HS-27A (cell line): ENCODE measurements at places on chromosomes 6 and 20.

- DNase-seq, result no peak
Measured at GRCh38 chr6:166600931-166601330, 14.5 kb upstream of the RAMACL start.

DNA sequence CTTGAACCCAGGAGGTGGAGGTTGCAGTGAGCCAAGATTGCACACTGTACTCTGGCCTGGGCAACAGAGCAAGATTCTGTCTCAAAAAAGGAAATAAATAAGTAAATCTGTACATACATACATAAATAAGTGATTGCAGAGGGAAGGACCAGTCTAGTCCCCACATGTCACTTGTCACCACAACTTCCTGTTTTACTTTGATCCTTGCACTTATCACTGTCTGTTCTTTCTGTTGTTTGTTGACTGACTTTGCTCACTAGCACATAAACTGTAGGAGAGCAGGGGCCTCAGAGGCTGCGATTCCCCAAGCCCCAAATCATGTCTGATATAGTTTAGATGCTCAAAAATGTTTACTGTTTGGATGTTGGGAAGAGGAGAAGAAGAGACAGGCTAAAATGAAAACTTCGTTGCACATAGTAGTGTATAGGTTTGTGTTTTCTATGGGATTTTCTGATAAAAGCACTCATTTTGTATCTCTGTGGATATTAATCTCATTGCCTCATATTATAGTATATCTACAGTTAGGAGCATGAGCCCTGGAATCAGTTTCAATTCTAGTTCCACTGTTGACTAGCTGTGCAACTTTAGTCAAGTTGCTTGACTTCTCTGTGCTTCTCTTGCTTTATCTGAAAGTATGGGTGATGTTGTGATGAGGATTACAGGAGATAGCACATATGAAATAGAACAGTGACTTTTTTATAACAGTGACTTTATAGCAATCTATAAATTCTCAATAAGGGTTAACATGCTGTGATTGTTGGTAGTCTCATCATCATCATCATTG, 165.0 kb downstream of the TBC1D7 start:
- no peak for DNase-seq

GRCh38 chr20:31866221-31866620, 4.1 kb downstream of the DUSP15 start:
- no peak for DNase-seq

GRCh38 chr20:24943731-24944130, 5.3 kb upstream of the CST7 start:
- DNase-seq, result no peak

- no peak for DNase-seq
Measured at GRCh38 chr6:37738216-37738615, 40.5 kb upstream of the MDGA1 start.

GRCh38 chr20:18754030-18754652, 59.4 kb upstream of the SCP2D1 start:
- DNase-seq, result no peak

DNA sequence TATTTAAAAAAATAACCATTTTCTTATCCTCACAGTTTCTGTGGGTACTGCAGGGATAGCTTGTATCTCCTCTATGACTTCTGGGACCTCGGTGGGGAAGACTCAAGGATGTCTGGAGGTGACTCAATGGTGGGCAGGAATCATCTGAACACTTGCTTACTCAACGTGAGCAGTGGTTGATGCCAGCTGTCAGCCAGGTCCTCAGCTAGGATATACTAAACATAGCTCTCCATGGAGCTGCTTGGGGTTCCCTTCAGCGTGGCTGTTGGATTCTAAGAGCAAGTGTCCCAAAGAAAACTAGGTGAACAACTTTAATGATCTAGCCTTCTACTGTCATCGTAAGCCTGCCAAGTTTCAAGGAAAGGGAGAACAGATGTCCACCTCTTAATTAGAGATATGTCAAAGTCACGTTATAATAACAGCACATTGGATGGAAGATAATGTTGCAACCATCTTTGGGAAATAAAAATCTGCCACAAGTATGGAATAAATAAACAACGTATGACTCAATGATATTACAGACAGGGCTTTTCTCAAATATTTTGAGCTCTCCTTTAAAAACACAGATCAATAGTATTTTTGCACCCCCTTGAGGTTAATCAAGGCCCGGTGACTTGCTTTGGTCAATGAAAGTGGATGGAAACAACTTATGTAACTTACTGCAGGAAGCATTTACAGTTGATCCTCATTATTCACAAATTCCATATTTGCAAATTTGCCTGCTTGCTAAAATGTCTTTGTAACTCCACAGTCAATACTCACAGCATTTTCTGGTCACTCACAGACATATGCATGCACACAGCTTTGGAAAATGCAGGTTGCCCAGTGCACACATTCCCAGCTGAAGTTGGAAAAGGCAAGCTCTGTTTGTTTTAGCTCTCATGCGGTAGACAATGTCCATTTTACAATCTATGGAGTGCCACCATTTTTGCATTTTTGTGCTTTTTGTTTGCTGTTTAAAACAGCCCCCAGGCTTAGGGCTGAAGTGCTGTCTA, 6.6 kb upstream of the HEBP2 start:
- DNase-seq, result no peak

- no peak for DNase-seq
Measured at GRCh38 chr6:138728662-138729061, 44.9 kb upstream of the CCDC28A start.

DNA sequence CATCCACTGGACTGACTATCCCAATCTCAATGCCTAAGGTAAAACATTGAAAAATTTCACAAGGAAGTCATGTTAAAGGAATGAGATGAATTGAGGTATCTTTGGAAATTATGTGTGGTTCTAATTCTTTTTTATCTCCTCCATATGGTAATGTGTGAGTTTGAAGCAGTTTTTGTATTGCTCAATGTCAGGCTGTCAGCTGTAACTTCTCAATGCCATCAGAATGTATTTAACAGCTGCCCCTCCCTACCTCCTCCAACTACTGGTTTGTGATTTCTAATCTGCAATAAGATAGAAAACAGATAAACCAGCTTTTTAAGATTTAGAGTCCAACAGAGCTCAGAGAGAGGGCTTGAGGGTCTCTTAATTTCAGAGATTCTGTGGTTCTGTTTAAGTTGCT, 1005.8 kb upstream of the ADGRB3 start:
- no peak for DNase-seq

DNA sequence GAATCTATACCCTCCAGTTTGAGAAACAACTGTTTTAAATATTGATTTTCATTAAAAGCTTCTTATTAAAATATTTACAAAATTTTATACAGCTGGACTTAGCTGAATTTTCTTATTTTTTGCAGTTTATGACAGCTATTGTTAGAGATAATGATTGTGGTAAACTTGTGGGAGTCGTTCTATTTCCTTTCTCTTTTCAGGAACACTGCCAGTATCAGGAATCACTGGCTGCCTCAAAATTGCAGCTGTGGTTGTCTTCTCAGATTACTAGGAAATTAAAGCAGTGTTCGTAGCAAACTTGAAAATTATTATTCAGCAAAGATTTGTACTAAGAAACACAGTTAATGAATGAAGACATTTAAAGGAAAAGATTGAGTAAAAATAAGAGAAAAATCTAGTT, 311.0 kb downstream of the CENPW start:
- DNase-seq, result no peak

- no peak for DNase-seq
Measured at GRCh38 chr6:161107779-161108730, 116.5 kb downstream of the MAP3K4 start.

DNA sequence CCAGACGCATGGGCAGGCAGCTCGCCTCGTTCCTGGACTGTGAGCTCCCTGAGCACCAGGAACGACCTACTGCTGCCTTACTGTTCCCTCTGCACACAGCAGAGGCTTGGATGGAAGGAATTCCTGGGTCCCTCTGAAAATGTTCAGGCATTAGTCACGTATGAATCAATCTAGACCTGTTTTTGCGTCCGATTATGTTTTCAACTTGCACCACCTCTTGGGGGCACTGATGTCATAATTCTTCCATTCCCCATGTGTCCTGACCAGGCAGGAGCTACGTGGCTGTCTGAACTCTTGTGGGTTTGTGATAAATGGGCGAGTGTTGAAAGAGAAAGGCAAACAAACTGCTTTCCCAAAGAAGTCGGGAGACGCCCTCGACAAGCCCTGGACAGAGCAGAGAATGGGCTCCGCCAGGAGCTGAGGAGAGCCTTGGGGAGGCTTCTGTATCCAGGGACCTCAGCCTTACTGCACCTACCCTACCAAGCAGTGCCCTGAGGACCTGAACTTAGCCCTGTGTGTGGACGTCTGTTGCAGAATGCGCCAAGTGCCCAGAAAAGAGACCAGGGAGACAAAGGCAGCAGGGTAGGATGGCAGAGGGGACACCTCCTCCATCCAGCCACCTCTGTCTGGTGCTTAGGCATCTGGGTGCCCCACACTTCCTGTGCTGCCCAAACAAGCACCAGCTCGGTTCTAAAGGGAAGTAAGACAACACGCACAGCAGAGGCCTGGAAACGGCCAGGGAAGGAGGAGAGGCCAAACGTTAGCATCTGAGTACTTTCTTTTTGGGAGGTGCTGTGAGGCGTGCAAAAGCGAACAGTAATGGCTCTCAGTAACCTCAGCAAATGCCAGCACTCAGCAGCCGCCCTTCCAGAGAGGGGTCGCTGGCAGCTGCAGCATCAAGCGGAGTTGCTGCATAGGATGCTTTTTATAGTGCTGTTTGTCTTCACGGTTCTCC, 124.2 kb downstream of the LY86 start:
- DNase-seq, result no peak

DNA sequence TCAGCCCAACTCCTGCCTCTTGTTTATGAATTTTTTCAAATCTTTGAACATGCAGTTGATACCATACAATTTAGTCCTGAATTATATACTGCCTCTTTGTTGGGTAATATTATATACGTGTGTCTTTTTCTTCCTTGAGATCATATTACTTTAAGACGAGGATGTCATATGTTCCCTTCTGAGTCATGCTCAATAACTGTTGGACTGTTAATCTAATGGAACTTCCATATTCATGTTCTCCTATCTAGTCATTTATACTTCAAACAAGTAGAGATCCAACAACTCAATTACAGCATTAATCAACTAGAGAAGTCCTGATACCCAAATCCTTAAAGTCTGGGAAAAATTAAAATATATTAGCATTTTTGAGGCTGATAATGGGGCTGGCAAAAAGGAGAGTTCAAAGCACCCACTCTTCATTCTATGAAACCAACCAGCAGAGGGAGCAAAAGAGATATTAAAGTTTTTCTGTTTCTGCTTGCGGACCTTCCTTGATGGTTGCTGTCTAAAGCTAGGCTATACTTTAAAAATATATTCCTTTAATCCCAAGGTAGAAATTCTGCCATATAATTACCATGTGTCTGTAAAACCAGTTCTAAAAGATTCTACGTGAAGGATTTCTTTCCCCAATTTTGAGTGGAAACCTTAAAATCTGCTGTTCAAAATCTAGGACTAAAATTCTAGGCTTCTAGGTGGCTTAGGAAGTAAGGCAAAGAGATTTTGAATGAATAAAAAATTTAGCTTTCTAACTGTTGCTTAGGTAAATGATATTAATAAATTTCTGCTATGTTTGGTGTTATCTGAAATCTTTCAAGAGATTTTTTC, 498.9 kb downstream of the BCKDHB start:
- no peak for DNase-seq

GRCh38 chr20:62032609-62033368, 32.9 kb downstream of the TAF4 start:
- DNase-seq, result no peak

GRCh38 chr6:54448617-54449016, 140.4 kb downstream of the TINAG start:
- no peak for DNase-seq

DNA sequence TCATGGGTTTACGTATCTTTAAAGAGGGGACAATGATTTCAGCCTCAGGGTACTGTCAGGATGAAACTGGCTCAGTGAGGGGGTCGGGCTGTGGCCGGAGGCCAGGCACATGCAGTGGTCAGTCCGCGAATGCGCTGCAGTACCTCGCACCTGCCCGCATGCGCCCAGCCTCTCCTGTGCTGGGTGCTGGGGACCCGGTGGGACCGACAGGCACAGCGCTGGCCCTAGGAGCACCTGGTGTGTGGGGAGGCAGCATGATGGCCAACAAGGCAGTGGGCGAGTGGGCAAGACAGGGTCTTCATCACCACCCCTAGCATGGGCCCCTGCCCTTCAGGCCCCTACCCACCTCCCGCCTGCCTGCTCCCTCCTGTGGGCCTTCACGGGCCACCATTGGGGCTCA, 970 bp upstream of the CABLES2 start:
- no peak for DNase-seq

DNA sequence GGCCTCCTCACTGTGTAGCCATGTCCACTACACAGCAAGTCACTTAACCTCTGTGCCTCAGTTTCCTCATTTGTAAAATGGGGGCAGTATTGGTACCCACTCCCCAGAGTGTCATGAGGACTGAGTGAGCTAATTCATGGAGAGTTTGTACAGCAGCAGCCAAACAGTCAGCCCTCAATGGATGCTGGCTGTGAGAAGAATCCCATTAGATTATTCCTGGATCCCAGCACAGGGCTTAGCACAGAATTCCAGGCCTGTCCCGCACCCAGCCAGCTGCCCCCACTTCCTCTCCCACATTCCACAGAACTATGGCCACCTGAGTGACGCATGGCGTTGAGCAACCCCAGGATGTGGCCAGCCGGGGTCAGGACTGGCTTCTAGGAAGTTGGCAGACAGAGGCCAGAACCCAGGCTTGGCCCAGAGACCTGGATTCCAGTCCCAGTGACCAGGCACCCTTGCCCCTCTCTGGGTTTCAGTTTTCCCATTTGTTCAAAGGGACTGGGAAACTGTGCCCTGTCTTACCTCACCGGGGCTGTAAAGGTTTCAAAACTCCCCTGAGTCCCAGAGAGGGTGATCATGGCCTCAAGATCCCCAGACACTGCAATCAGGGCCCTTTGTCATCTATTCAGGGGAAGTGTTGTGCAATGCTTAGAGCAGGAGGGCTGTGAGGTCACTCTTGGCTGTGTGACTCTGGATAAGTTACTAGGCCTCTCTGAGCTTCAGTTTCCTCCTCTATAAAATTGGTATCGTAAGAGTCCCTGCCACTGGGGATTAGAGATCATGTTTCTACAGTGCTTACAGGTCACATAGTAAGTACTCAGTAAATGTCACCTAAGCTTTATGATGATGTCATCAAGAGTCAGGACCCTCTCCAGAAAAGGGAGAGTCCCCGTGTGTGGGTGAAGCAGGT, 3.0 kb upstream of the TGM2 start:
- DNase-seq, result peak; percentile 94

GRCh38 chr20:57259938-57260921, 6.2 kb downstream of the BMP7 start:
- DNase-seq, result no peak

DNA sequence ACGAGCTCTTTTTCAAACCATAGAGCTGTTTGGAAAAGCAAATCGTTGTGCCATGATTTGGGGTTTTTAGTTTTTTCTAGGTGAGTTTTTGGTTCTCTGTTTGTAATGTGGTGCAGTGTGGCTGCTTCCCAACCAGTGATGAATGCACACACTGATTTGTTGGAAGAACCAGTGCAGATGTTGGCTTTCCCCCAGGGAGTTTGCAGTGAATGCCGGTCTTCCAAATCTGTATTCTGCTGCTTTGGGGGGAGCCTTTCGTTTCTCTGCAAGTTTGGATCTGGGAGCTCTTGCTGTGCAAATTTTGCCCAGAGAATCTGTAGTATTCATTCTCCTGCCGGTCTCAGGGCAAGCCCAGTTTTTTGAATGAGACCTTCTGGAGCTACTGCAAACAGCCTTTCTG, 14.5 kb downstream of the HECA start:
- no peak for DNase-seq

GRCh38 chr6:137973201-137973600, 106.1 kb downstream of the TNFAIP3 start:
- DNase-seq, result no peak
